ENCODE measurements at places on chromosomes 11 and 22.

DNA sequence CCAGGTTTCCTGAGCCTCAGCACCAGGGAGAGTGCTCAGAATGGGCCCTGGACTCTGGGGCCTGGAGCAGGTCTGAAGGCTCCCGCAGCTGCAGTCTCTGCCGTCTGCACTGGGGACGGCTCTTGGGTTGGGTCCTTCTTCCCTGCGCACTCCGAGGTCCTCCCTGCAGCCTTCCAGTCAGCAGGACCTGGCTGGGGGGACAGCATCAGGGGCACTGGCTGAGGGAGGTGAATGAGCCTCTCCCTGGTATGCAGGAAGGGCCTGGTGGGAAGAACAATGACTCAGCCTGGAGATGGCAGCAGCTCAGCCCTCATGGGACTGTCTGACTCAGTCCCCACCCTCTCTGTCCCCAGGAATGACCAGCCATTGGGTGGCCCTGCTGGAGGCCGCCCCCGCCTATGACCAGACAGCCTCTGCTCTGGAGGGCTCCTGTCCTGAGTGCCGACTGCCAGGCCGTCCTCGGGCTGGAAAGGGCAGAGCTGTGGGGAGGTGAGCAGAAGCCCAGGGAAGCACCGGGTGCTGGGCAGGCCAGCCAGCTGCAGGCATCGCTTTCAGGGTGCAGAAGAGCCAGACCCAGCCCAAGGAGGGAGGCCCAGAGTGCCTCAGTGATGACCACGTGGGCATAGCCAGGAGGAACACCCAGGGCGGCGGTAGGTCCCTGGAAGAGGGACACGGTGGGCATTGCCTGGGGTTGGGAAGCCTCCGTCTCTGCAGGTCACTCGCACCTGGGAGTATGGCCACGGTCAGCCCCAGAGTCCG lies 455.0 kb downstream of the BRD1 start:
- DNase-seq: no peak

DNA sequence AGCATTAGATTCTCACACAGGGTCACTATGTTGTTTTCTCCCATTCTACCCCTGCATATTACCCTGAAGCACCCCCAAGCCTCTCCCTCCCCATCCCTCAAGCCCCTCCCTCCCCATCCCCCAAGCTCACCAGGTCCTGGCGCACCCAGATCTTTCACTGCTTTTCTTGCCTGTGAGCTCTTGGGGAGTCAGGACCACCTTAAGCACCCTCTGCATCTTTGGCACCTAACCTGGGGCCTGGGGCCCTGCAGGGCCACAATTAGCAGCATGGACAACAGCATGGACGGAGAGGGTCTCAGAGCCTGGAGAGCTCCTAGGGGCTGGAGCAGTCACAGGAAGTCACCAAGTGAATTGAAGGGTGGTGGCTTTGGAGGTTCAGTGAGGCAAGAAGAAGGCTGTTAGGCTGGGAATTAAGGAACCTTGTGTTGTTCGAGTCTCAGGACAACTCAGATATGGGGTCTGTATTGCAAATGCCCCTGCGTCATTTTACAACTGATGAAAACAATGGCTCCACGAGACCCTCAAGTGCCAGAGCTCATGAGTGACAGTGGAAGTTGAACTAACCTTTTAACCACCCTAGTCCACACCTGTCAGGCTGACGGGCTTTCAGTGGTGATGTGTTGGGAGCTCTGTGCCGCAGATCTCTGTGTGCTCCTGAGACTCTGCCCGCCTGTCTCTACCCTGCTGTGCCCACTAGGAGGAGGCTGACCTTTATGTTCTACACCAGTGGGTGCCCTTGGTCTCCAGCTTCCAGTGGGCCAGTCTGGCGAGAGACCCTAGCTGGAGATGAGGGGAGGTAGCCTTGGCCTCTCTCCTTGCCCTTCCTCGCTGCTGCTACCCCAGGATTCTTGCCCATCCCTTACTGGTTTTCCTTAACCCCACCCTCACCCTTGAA lies 111.3 kb upstream of the OR4B1 start:
- no peak for DNase-seq

GRCh38 chr11:62842171-62842741 lies 2.9 kb upstream of the WDR74 start:
- peak; percentile 35 for DNase-seq

GRCh38 chr11:130897262-130898182 lies 18.8 kb downstream of the SNX19 start:
- no peak for DNase-seq

DNA sequence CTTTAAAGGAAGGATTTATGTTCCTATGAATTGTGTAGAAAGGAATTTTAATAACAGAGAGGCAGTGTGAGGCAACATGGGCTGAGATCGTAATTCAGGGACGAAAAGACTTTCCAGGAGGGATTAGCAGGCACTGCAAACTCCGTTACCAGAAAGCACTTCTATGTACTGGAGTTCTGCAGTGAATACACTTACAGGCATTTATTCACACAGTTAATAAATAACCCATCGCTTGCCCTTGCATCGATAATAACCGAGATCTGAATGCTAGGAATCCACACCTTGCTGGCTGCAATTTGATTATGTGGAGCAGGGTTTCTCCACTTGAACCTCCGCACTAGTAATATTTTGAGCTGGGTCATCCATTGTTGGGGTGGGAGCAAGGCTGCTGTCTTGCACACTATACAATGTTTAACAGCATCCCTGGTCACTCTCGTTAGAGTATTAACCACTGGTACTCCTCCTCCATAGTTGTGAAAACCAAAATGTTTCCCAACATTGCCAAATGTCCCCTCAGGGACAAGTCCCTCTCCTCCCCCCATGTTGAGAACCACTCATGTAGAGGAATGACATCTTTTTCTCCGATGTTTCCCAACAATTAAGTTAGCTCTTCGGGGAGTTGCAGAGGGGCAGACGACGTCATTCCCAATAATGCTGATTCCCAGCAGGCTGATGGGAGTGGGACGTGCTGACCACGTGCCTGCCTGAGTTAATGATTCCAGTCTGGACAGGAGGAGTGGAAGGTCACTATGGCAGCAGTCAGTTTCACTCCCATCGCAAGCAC lies 99.5 kb downstream of the SNX19 start:
- no peak for DNase-seq

GRCh38 chr22:18048441-18048898 lies 24.1 kb upstream of the MICAL3 start:
- no peak for DNase-seq

- DNase-seq: no peak
Observed at GRCh38 chr22:40345815-40346184, 500 bp upstream of the ADSL start.

- peak; percentile 87 for DNase-seq
Observed at GRCh38 chr11:72079819-72080325, 470 bp downstream of the NUMA1 start.

DNA sequence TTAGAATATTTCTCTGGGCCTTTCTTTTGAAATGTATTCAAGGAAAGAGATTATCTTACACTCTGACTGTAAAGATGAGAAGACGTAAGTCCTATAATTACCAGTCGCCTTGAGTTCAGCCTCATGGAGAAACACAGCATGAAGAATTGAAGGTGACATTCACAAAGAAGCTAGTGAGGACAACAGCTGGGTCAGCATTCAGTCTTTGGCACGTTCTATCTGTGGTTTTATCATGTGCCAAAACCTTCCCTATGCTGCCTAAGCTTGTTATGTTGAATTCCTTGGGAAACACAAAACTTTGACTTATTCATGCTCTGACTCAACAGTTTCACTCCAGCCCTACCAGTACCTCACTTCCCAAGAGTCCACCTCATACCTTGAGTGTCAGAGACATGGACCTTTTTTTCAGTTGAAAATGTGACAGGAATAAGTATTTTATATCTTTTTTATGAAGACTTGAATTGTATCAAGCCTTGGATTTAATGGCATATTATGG lies 198.8 kb upstream of the KIRREL3 start:
- DNase-seq: no peak

- DNase-seq: no peak
Observed at GRCh38 chr22:38246692-38247091, 26.1 kb downstream of the TMEM184B start.

DNA sequence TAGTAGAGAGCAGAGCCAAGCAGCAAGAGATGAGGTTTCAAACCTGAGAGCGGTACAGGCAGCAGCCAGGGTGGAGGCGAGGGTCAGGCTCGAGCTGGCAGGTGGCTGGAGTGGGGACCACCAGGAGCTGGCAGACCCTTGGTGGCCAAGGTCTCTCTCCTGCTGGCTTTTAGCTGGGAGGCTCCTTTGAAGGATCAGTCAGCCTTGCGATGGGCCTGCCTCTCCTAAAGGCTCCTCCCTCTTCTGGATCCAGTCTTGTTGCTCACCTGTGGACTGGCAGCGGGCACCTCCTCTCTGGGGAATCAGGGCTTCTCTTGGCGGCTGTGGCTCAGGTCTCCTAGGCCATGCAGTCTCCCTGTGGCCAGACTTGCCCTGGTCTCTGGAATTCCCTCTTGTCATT lies 24.8 kb downstream of the TPST2 start:
- DNase-seq: no peak

DNA sequence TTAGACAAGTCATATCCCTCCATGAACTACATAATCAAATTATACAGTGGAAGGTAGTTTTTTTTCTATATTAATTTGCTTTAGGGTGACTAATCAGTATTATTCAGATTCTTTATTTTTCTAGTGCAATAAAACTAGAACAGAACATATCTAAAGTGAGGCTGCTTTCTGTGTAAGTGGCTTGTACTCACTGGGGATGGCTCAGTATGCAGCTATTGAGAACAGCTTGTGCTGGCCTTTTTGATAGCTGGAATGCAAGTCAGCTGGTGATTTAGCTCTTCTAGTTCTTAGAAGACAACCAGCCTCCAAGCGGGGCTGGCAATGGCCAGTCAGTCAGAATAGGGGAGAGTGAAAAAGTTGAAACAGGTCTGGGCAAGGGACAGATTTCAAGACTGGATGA lies 119.4 kb downstream of the BLID start:
- DNase-seq: no peak

DNA sequence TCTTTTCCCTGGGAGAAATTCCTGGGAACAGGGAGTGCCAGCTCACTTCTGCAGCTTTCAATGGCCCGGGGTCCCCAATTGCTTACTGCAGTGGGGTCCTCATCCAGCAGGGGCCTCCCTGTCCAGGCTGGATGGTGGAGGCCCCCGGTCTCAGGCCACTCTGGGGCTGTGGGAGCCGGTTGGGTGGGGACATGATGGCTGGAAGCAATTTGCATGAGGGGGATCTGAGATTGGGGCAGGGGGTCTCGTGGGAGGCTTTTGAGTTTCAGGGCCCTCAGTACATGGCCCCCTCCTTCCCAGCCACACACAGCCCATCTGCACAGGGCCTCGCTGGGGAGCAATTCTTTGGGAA lies 25.2 kb downstream of the MRGPRD start:
- no peak for DNase-seq

DNA sequence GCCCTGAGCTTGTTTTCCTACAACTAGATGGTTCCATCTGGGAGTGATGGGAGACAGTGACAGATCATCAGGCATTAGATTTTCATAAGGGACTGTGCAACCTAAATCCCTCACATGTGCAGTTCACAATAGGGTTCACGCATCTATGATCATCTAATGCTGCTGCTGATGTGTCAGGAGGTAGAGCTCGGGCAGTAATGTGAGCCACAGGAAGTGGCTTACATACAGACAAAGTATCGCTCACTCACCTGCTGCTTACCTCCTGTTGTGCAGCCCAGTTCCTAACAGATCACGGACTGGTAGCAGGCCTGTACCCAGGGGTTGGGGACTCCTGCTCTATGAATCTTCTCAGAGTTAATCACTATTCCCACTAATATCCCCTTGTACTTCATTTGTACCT lies 12.4 kb downstream of the AAMDC start:
- no peak for DNase-seq

DNA sequence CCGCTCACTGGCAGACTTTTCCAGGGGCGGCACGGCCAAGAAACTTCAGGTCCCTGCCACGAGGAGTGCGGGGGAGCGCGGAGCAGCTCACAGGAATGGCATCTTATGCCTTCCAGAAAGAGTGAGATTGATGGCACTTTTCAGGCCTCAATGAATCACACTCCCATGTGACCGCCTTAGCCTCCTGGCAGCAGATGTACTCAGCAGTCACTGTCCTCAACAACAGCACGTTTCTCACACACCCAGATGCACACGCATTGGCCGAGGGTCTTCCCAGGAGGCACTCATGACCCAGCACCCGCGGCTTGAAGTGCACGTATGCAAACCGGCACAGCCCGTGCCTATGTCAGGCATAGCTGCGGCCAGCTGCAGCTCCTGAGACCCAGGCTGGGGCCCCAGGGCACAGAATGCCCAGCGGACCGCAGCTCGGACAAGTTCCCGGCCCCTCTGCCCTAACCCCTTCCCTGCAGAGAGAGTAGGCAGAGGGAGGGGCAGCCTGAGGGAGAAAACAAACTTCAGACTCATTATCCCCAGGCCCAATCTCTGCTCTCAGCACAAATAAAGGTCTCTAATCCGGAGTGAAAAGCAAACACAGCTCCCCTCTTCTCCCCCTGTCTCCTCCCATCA lies 48.3 kb downstream of the RPUSD4 start:
- DNase-seq: peak; percentile 42

DNA sequence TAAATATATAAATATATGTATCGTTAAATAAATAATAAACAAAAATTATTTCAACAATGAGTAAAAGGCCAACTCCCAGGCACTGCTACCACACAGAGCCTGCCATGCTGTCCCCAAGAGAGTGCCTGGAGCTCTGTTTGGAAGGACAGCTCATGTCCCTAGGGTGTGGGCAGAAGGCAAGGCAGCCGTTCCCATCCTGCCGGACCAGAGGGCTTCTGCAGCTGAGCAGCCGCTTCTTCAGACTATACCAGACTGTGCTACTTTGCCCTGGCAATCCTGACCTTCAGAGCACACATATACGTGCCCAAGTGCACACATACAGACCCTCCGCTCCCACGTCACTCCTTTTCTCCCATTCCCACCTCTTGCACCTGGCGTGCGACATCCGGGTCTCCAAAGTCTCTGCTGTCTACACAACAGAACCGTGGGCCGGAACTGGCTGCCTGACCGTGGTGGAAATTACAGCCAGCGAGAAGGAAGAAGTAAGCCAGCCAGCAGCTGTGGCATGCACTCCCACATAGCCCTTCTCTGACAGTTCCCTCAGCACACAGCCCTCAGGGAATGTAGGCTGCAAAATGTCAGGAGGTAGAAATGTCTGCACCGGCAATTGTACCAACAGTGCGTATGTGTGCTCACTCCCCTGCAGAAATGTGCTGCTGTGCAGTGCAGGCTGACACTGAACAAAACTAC lies 24.0 kb downstream of the PAX6 start:
- no peak for DNase-seq

DNA sequence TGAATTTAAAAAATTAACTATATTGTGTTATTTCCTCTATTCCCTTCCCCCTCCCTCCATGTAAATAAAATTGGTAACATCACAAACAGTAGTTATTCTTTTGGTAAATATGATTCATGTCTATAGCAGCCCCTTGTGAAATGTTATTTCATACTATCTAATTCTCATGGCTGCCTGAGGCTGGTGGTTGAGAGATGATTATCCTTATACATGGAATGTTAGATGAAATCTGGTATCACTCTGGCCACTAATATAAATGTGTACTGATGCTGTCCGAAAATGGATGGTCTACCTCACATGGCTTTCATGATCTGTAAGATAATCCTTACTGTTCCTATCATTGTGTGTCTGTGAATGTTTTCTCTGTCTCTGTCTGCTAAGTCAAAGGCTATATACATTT lies 25.0 kb upstream of the EXPH5 start:
- DNase-seq: no peak

- peak; percentile 54 for DNase-seq
Observed at GRCh38 chr11:126607374-126607773, 251.9 kb downstream of the ST3GAL4 start.

Data from DMS79 (cell line).